ENCODE measurements at places on chromosomes 5 and 9. TPM values are rescaled to one million over a fixed set of nuclear protein-coding genes. Genes with fewer than 3 reads are reported as not detected.

Gene SPINK4
- not detected for total RNA-seq

GRCh38 chr5:10584714-10585517 is 21.0 kb downstream of the ANKRD33B start:
- DNase-seq, result no peak

DNA sequence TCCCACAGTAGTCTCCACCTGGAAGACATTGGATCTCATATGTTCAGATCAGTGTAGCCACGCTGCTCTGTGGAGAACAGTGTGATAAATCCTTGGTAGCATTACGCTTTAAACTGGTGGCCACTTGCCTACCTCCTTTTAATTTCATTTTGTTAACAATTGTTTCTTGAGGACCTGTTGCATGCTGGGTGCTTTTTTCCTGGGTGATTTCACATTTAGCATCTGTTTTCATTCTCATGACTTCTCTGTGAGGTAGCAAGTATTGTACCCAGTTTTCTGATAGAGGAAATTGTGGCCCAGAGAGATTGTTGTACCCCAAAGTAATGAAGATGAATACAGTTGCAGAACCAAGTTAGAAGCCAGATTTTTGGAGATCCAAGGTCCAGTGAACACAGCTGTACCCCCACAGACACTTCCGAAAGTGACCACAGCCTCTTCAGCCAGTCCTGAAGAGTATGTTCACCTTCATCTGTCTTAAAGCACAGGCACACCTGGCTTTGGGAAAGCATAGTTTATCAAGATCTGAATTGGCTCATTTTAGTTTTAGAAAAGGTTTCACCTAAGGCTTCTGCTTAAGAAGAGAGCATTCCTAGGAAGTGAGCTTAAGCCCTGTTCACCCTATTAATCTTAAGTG is 75.2 kb downstream of the F2RL2 start:
- DNase-seq, result no peak

DNA sequence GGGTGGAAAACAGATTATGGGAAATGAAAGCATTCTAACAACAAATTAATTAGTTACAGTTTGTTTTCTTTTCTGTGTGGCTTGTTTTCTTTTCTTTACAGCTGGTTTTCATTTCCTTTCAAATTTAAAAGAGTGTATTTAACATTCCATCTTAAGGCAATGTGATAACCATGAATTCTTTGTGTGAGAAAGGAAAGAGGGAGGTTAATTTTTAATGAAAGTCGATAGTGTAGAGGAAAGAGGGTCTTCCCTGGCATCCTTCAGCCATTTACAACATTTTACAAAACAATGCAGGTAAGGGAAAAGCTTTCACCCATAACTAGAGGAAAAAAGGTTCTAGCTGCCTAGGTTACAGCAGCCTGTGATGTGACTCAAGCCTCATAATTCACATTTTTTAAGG is 43.9 kb upstream of the IL33 start:
- DNase-seq, result no peak

Gene RFX3
- total RNA-seq, result 2.5 TPM

Gene AGXT2
- 26.0 TPM for total RNA-seq

DNA sequence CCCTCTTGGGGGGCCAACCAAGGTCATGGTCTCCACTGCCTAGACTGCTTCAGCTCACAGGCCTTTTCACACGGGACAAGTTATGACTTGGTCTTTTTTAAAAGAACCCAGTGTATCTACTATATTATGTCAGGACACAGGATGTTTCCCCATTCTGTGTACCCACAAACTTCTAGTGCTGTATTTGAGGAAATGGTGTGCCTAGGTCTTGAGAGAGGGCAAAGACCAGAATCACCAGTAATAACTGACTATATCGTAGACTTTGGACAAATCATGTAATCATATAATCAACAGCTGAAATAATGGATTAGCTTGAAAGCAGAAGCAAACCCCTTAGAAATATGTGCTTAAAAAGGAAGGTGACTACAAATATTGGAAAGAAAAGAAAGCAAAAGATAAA is 133.3 kb downstream of the ARL15 start:
- no peak for DNase-seq

GRCh38 chr5:107594253-107595045 is 76.3 kb downstream of the EFNA5 start:
- DNase-seq, result no peak

DNA sequence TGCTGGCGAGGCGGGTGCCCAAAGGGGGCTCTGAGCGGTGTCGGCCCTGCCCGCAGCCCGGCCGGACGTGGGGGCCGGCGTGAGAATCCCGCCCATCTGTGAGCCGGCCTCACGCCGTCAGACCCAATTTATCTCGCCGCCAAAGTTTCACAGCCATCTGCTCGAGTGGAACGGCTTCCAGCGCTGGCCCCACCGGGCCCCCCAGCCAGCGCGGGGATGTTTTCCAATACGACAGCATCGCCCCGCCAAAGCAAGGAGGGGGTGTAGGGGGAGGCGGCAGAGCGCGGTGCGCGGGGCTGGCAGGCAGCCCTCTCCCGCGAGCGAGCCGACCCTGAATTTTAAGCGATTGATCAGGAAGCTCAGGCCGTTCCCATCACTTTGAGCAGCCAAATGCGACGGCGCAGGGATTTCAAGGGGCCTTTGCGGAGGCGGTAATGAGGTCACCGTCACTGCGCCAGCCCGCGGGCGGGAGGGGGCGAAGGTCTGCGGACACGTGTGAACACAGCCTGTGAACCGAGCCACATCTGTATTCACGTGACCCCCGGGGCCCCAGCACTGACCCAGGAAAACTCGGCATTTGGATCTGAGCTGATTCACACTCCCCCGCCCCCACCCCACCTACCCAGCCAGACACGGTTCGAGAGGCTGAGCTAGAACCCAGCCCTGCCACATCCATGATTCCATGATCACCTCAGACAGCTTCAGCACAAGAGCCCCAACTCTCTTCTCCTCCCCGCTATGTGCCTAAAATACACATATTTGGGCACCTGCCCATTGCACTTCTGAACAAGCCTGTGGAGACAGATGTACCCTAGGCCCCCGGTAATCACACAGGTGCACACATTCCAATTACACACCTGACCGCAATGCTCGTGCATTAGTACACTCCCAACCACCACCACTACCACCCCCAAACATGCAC is 47.8 kb upstream of the PSD2 start:
- DNase-seq, result peak; percentile 85

DNA sequence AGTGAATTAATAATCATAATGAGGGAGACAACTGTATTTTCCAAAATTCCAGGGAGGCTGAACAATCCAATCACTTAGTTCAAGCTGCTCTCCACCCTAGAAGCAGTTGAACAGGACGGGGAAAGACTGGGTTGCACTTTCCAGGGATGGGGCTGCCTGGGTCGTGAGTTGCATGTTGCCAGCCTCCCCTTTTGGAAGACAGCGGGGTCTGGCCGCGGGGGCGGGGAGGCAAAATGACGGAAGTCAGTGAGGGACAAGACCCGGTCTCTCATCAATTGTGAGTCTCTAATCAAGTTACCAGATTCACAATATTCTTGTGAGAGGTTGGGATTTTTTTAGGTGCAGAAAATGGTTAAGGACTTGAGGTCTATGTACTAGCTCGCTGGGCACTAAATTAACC is 484.1 kb downstream of the ZSWIM6 start:
- no peak for DNase-seq
